NCI-H774 (cell line): ENCODE measurements at places on chromosomes 2 and 18.

GRCh38 chr2:177893880-177894279 is 178.7 kb downstream of the PDE11A start:
- no peak for DNase-seq

DNA sequence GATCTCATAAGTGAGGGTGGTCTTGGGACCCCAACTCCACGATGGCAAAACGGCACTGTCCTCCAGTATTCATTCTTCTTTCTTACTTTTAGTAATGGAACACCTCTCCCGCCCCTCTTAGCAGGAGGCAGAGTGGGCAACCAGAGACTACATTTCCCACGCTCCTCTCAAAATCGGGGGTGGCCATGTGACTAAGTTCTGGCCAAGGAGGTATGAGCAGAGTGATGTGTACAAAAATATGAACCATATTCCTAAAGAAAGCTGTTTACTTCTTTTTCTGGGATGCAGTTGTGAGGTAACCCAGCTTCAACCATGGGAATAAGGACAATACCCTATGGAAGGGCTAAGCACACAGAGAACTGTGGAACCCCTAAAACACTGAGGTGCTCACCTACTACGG is 12.8 kb downstream of the REV1 start:
- no peak for DNase-seq

GRCh38 chr2:9797086-9797485 is 46.2 kb upstream of the TAF1B start:
- DNase-seq = no peak

DNA sequence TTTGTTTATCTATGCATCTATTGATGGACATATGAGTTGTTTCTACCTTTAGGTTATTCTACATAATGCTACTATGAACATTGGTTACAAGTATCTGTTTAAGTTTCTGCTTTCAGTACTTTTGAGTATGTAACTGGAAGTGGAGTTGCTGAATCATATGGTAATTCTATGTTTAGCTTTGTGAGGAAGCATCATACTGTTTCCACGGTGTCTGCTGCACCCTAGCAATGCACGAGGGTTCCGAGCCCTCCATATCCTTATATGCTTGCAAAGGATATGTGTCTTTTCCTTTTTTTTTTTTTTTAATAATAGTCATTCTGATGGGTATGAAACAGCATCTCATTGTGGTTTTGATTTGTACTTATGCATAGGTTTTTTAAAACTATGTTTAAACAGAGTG is 83.7 kb downstream of the FMNL2 start:
- DNase-seq = no peak

DNA sequence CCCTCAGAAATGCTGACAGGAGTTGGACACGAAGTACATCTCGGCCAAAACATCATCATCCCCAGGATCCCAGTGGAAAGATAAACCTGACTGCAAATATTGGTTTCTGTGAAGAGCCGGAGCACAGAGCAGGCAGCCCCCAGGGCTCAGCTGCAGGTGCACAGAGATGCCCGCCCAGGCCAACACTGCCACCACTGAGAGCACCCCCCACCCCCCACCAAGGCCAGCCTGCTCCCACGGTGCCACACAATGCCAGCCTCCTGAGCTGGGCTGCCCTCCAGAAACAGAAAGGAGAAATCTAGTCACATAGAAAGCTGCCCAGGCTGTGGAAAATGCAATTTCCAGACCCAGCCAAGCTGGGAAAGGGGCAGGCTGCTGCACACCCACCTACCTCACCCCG is 71.7 kb downstream of the GALNT14 start:
- no peak for DNase-seq

DNA sequence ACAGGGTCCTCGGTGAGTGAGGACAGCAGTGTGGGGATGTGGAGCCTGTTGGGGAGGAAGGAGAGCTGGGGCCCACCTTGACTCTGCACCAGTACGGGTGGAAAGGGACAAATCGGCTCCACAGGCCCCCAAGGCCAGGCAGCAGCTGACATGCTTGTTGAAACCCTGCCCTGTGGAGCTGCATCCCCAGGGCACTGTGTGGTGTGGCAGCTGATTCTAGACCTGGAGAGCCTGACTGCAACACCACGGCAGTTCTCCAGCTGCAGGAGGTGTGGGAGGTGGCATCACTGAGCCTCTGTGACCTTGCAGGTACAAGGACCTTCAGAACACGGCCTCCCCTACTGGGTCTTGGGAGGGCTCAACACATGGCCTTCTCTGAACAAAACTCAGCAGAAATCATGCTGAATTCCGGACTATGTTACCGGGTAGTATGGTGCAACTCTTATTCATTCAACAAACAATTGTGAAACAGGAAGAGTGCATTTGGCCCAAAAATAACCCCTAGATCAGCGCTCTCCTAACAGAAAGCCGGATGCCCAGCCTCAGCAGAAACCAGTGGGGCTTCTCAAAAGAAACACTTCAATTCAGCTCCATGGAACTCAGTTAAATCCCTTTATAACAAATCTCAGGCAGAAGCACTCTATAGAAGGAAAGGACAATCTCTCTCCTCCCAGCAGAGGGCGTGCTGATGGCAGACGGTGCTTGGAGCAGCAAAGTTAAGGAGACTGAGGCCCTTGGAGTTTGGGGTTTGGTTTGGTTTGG is 104.4 kb upstream of the SALL3 start:
- DNase-seq = peak; percentile 41

GRCh38 chr2:26526589-26526988 is 48.7 kb upstream of the OTOF start:
- no peak for DNase-seq

DNA sequence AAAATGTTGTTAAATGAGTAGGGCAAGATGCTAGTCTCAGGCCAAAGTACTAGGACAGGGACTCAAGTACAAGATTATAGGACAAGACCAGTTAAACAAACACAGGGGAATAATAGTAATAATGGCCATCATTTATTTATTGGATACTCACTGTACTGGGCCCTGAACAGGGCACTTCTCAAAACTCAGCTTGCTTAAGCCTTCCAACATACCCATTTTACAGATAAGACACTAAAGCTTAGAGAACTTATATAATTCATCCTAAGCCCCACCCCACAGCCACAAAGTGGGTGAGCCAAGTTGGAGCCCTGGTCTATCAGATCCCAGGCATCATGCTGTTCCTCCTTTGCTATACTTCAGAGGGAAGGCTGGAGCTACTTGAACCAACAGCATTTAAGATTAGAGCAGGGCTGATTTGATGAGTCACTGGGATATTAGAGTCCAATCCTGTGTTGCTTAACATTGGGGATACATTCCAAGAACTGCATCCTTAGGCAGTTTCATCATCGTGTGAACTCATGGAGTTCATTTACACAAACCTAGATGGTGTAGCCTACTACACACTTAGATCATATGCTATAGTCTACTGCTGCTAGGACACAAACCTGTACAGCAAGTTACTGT is 153.6 kb downstream of the MTCL1 start:
- no peak for DNase-seq

DNA sequence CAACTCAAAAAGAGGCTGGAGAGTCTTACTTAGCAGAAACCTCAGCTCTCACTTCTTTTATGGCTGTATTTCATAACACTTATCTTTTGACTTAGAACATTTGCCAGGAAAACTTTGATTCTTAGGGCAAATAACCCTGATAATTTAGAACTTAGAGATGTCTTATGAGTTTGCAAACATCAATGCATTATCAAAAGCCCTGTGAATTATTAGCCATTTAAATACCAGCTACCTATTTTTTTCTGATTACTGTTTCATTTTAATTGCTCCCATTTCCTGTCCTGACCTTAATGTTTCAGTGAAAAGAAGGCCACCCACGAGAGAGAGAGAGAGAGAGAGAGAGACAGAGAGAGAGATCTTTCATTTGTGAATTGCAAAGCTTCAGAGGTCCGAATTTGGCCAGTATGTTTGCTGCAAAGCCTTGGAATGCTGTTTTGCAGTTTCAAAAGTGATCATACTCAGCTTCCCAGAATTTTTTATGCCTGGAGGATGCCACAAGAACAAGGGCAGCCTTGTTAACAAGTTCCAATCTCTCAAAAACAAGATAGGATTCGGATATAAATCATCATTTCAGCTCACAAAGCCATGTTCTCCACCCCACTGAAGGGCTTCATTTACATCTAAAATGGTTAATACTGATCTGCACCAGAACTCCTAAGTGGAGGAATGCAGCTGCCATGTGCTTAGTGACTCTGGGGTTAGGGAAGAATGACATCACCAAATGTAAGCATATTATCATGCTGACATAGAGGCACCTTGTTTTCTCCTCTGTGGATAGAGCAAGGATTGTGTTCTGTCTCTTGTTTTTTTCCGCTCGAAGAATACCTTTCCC is 478.2 kb downstream of the ARHGAP15 start:
- DNase-seq = no peak

GRCh38 chr2:215171796-215172195 is 33.4 kb upstream of the ABCA12 start:
- no peak for DNase-seq

DNA sequence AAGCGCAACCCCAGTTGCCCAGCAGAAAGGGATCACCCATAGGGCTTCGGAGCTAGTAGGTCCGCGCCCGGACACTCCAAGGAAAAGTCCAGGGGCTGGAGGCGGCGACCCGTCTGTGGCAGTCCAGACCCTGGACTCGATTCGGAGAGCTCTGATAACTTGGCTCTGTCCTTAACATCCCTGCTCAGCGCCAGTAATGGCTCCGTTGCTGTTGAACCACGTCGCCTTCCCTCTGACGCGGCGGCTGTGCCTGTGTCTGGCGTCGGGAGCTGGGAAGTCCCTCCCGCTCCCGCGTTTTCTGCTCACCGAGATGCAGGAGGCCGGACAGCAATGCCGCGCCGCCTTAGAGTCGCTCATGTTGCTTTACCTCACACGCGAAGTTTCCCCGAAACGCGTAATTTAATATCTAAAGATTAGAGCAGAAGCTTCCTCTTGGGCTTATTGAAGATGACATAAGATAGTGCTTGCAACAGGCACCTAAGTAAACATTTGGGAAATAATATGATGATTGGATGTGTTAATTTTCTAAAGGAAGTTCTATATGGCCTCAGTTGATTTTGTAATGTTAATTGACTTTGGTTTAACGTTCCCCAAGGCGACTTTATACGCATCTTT is 1.3 kb upstream of the ZBTB14 start:
- peak; percentile 75 for DNase-seq

DNA sequence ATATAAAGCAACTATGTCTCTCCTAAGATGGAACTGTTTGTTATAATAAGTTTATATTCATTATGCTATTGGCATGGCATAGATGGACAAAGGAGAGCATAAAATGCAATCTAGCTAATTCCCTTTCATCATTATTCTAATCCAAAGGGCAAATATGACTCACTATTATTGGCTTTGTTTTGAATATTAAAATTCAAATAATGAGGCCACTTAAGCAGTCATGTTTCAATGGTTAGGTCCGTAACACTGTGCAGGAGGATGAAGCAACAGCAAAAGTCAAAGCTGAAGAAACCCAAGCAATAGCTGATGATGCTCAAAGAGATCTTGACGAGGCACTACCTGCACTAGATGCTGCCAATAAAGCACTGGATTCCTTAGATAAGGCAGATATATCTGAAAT is 177.1 kb downstream of the TRABD2A start:
- no peak for DNase-seq

DNA sequence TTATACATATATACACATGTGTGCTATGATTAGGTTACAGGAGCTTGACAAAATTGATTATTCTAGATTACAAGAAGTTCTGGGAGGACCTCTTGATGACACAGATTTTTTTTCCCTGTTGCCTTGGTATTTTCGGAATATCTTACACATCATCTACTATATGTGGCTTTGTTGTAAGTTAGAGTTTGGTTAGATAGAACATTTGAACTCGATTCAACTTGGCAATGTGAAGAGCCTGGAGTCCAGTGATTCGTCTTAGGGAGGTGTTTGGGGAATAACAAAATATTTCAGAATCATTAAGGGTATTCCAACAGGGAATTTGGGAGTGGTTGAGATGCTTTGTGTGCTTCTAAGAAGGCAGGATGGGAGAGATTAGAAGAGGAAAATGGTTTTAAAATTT is 39.3 kb upstream of the EFEMP1 start:
- no peak for DNase-seq

GRCh38 chr18:13549880-13550232 is 176.5 kb downstream of the FAM210A start:
- no peak for DNase-seq

GRCh38 chr2:132830321-132830827 is 160.4 kb upstream of the LYPD1 start:
- DNase-seq = no peak

DNA sequence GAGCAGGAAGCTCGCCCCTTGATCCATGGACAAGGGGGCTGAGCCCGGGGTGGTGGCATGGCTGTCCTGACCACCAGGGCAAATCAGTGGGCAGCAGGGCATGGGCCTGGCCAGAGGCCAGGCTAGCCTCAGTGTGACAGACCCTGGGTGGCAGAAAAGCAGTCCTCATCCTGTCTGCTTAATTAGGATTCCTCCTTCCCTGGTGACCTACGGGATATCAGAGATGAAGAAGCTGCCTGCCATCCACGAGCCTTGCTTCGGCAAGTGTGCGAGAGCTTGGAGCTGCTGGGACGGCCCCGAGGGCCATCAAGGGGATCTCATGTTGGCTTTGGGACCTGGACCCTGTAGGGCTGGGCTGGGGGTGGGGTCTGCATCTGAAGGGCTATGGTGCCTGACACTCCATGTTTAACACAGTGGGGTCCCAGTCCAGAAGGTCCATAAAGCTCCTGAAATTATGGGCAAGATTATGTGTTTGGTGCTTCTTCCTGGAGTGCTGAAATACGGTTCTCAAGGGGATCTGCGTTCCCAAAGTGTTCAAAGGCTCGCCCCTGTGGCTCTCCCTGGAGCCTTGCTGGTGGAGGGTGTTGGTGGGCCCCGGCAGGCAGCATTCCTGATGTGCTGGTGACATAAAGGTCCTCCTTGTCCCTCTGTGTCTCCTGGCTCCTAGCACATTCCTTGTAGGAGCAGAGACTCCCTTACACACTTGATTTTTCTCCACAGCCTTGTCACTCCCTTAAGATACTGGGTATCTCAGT is 52.6 kb downstream of the KCNIP3 start:
- DNase-seq = no peak

DNA sequence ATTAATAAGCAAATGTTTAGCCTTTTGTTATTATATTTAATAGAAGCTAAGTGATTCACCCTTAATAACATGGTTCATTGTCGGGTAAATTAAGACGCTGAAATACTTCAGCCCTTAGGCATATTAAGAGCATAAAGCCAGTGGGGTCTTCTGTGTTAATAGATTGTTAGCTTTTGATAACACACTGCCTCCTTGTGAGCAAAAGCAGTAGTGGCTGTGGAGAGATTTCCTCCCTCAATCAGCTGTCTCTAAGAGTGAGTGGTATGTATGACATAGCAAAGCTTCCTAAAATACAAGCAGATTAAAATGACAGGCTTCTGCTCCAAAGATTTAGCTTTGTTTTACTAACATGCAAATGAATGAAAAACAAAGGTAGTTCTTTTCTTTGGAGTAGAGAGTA is 143.7 kb upstream of the SYT4 start:
- no peak for DNase-seq

GRCh38 chr2:190571686-190572085 is 37.2 kb upstream of the NEMP2 start:
- DNase-seq = no peak
